ENCODE measurements at places on chromosomes 11 and 22. TPM values are rescaled to one million over a fixed set of nuclear protein-coding genes. Genes with fewer than 3 reads are reported as not detected.
A peak's percentile ranks its signal among the peaks of the same experiment; 100 is the strongest.

Gene OR4D5
- total RNA-seq = 0.39 TPM

DNA sequence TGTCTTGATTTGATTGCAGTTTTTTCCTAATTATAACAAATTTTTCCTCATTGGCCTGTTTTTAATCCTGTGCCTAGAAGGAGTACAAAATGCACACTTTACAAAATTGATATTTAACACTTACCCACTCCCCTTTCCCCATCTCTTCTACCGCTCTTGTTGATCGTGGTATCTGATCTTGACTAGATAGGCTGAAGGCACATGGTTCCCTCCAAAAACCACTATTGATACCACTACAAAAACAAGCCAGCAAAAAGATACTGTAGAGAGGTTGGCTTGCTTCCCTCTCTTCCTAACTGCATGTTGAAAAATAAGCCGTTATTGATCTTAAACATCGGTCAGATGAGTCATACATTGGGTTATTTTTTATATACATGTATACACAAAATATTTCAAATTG lies 14.6 kb upstream of the ZNF143 start:
- no peak for ATAC-seq

Gene NAGA
- total RNA-seq = 7.3 TPM

DNA sequence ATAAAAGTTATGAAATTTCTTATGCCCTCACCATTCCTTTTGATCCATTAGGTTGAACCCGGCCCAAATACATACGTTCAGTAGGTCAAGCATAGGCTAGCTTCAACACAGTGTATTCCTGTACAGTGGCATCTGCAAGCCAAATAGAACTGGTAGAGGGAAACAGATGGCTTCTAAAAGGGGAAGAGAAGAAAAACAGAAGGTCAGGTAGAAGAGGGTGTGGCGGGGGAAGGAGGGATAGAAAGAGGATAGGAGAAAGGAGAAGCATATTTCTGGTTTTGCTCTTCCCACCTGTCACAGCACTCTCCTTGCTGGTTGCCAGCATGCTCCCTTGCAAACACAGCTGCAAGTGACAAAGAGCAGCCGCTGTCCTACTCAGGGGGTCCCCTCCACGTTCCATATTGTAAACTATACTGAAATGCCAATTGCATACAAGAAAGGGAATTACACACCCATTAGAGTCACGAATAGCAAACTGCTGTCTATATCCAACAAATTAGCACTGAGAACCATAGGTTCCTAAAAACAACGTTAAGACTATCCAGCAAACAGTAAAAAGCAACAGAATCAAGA lies 71.8 kb downstream of the PHF21A start:
- ATAC-seq = peak; percentile 30

GRCh38 chr22:21698430-21699329 lies 32.9 kb downstream of the PPIL2 start:
- ATAC-seq = no peak

Measured in motor neuron (in vitro differentiated cells).